ENCODE measurements at places on chromosomes 13 and 19. TPM values are rescaled to one million over a fixed set of nuclear protein-coding genes. Genes with fewer than 3 reads are reported as not detected.
A peak's percentile ranks its signal among the peaks of the same experiment; 100 is the strongest.

DNA sequence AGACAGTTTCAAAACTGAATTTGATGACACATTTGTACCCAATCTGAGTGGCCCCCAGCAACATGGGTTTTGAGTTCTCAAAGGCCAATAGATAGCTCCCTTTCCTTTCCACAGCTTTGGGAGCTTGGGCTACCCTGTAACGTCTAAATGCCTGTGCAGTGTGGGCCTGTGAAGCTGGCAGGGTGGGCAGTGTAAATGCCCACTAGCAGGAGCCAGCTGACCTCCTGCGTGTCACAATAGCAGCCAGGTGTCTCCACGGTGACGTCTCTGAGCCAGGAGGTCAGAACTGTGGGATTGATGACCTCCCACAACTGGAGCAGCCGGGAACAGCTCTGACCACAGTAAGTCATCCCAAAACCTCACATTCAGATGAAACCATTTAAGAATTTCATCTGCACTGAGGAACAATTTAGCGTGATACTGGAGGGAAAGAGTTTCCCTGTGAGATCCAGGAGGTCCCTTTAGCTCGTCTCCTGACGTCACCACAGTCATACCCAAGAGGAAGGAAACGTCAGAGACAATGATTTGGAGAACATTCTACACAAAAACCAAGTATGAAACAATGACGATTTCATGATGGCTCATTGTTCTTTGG lies at the start of gene IPO5:
Gene IPO5 (plus strand): TSS at position 300 of the 595 bp plus-strand sequence. CDS start 23,022 bp downstream, outside the sequence.
- no peak for DNase-seq
- H3K4me3 ChIP-seq = no peak within 1 kb of the TSS
- no peaks in the 10 kb centered on the region for H3K4me1 ChIP-seq
- H3K36me3 ChIP-seq = no peaks in the 10 kb centered on the region

- no peaks in the 10 kb centered on the region for H3K4me1 ChIP-seq
- no peak for DNase-seq
- no peak overlapping the region for H3K4me3 ChIP-seq
- H3K27me3 ChIP-seq = no peaks in the 10 kb centered on the region
- peaks cover 31% of the 10 kb centered on the region for H3K36me3 ChIP-seq
- no peak overlapping the region for H3K27ac ChIP-seq
Measured at GRCh38 chr13:72849571-72849970, 67.6 kb downstream of the PIBF1 start.

GRCh38 chr19:46748325-46749109 lies 2.3 kb upstream of the STRN4 start:
- H3K27ac ChIP-seq = no peak overlapping the region
- no peaks in the 10 kb centered on the region for H3K36me3 ChIP-seq
- no peak overlapping the region for H3K4me3 ChIP-seq
- no peaks in the 10 kb centered on the region for H3K27me3 ChIP-seq
- H3K4me1 ChIP-seq = peaks cover 24% of the 10 kb centered on the region

The CEACAM20 gene
- total RNA-seq = 0.35 TPM

The FLT1 gene
- 72.4 TPM for total RNA-seq

GRCh38 chr13:79226938-79227337 lies 179.1 kb downstream of the RBM26 start:
- no peak overlapping the region for H3K4me3 ChIP-seq
- H3K27me3 ChIP-seq = no peaks in the 10 kb centered on the region
- no peak for DNase-seq
- no peaks in the 10 kb centered on the region for H3K4me1 ChIP-seq
- no peaks in the 10 kb centered on the region for H3K36me3 ChIP-seq
- H3K27ac ChIP-seq = no peak overlapping the region

The RAD23A gene
- 109 TPM for total RNA-seq

The ZNF284 gene
- total RNA-seq = 2.9 TPM

GRCh38 chr13:40790154-40790616 lies 774 bp downstream of the SLC25A15 start:
- peak overlapping the region; percentile 83 for H3K27ac ChIP-seq
- no peaks in the 10 kb centered on the region for H3K27me3 ChIP-seq
- peaks cover 10% of the 10 kb centered on the region for H3K4me1 ChIP-seq
- H3K36me3 ChIP-seq = no peaks in the 10 kb centered on the region
- H3K4me3 ChIP-seq = peak overlapping the region; percentile 69

DNA sequence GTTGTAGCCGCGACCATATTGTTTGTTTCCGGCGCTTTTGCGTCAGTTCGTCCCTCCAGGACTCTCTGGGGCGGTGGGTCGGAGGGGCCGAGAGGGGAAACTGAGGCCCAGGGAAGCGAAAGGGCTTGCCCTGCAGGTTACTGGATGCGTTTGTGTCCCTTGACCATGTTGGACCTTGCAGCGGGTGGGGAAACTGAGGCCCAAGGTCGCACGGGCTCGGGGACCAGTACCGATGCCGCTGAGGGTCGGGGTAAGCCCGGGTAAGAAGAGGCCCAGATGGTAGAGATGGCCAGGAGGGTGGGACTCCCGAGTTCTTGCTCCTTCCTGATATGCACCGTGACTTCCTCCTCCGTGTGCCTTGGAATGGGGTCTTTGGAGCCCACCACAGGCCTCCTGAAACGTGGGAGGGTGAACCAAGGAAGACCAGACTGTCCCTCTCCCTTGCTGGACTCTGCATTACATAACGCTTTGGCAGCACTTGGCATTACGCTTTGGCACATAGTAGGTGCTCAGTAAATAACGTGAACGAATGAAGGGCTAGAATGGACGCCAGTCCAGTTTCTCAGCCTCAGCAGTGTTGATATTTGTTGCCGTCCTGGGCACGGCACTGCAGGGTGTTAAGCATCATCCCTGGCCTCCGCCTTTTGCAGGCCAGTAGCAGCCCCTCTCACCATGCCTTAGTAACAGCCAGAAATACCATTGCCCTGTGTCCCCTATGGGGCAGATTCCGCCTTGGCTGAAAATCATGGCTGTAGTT lies 743 bp downstream of the CHAF1A start:
- H3K4me3 ChIP-seq = peak overlapping the region; percentile 72
- H3K4me1 ChIP-seq = peaks cover 29% of the 10 kb centered on the region
- no peak for DNase-seq
- peak overlapping the region; percentile 55 for H3K27ac ChIP-seq
- no peaks in the 10 kb centered on the region for H3K27me3 ChIP-seq

DNA sequence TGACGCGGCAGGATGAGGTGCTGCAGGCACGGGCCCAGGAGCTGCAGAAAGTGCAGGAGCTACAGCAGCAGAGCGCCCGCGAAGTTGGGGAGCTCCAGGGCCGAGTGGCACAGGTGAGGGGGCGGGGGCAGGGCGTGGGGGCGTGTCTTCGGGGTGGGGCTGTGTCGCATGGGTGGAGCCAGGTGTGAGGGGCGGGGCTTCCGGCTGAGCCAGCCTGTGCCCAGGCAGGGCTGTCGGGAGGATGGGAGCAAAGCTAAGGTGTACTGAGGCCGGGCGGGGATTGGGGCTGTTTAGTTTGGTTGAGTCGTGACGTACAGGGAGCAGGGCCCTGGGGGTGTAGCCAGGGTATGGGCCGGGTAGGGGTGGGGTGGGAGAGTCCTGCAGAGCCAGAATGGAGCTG lies 62.3 kb downstream of the KCNC3 start:
- DNase-seq = no peak
- H3K27ac ChIP-seq = no peak overlapping the region
- no peaks in the 10 kb centered on the region for H3K4me1 ChIP-seq
- H3K36me3 ChIP-seq = peaks cover 12% of the 10 kb centered on the region
- H3K27me3 ChIP-seq = no peaks in the 10 kb centered on the region
